Activated naive CD4-positive, alpha-beta T cell treated with anti-CD3 and anti-CD28 coated beads, Interleukin-2, amount 10 ng/mL, durations not matched to agents 7 days and 5 days (primary cell): ENCODE measurements at places on chromosomes 3 and 15.

DNA sequence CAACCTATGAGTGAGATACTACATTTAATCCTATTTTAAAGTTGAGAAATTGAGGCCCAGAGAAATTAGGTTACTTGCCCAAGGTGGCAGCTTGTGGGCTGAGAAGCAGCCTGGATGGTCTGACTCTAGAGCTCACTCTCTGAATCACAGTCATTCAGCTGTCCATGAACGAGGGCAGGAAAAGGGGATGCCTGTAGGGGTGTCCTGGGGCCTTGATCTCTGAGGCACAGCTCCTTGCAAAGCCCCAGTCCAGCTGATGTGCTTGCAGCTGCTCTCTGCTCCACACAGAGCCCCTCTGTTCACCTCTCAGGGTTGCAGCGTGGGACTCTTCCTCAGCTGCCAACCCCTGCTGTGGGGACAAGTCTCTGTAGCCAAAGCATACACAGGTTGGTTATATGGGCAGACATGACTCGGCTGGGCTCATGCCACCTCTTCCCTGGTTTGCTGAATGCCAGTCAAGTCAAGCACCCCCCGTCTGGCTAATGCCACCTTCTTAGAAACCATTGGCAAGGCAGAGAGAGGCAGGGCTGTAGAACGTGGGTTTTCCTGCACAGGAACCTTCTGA lies 56.8 kb downstream of the GASK1A start:
- H3K27ac ChIP-seq: no peak overlapping the region
- H3K36me3 ChIP-seq: no peaks in the 10 kb centered on the region
- DNase-seq: no peak
- H3K4me3 ChIP-seq: no peak overlapping the region

GRCh38 chr3:177146646-177147045 lies 50.6 kb downstream of the TBL1XR1 start:
- DNase-seq: no peak
- no peaks in the 10 kb centered on the region for H3K27me3 ChIP-seq
- no peak overlapping the region for H3K4me3 ChIP-seq
- peaks cover 67% of the 10 kb centered on the region for H3K4me1 ChIP-seq

DNA sequence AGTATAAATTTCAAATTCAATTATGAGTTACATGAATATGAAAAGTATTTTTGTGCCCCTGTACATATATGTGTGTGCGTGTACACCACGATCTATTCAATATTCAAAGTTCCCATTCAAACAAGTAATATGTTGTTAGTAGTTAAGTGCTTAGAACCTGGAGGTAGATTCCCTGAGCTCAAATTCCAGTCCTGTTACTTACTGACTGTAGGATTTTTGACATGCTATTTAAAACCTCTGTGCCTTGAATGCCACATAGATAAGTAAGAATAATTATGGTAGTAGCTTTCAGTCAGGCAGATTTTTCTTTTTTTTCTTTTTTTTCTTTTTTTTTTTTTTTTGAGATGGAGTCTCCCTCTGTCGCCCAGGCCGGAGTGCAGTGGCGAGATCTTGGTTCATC lies 53.3 kb upstream of the CMSS1 start:
- H3K27ac ChIP-seq: no peak overlapping the region
- peaks cover 6% of the 10 kb centered on the region for H3K27me3 ChIP-seq
- no peaks in the 10 kb centered on the region for H3K4me1 ChIP-seq
- DNase-seq: no peak

DNA sequence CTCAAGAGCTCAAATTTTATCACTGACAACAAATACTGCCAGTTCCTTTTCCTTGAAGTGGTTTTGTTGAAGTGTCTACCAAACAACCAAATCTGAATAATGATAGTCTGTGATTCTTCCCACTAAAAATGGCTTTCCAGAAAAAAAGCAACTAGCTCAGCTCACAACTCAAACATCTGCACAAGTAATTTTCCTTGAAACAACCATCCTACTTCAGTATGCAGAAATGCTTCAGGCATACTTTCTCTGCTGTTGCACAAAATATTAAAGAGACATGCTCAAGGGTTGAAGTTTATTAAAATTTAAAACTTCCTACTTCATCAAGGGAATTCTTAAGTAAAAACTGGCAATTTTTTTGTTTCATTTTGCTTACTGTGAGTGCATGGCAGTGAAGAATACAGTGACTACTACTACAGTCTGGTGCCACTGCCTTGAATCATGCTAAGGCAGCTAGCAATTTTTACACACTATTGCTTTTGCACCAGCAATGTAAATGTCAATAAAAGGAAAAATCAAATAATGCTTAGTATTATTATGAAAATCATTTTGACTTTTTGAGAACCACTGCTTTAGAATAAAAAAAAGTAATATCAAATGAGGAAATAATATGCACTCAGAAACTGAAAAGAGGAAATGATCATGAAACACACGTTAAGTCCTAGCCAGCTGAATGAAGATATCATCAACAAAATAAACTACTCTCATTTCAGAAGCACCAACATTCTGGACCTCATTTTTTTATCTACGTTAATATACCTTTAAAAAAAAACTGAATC lies 33.6 kb downstream of the VPS13C start:
- DNase-seq: no peak
- no peaks in the 10 kb centered on the region for H3K4me1 ChIP-seq
- no peak overlapping the region for H3K4me3 ChIP-seq

DNA sequence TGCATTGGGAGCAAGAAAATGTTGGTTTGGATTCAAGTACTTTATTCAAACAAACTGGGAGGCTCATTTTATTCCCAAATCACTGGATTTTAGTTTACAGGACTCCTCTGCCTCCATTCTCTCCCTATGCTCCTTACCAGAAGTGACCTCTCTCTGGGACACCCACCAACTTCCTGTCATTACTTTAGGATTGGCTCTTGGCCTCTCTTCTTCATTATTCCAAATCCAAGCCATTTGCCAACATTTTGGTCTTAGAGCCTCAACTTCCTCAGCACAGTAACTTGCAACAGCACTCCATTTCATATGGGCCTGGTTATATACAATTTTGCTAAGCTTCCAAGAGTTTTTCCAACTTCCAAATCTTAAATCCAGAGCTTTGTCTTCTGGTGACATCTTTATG lies 432.1 kb downstream of the NR2F2 start:
- no peak for DNase-seq
- H3K27ac ChIP-seq: no peak overlapping the region
- H3K27me3 ChIP-seq: no peaks in the 10 kb centered on the region

DNA sequence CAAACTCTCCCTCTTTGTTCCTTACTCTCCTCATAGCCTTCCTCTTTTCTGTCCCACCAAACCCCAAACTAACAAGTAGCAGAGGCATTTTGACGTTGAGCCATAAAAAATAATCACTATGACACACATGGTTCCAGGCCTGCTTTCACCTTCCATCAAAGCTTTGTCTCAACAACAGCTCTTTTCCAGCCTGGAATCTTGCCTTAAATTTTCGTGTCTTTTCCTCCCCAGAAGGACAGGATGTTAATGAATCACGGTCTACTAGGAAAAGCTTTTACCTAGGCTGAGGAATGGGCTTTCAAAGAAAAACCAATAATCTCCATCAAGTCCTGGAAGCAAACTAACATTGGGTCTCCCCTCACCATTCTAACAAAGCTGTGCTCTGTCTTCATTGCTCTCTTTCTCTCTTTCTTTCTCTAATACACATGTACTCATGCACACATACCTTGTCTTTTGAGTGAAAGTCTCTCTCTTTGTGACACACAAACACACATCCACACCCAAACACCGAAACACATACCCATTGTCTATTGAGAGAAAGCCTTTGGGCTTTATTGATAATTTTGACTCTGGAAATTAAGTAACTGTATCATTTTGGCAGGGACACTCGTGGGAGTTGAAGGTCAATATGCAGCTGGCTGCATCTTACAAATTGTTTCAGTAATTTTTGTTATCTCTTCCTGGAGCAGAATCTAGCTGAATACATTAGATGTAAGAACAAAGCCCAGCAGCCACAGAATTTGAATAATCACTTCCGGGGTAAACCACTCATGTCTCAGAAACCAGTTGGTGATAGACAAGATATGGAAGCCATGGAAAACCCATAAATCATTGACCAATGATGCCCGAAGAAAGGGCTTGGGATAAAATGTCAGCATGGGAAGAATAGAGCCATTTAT lies 107.4 kb upstream of the SLC4A7 start:
- peak; percentile 34 for DNase-seq
- H3K36me3 ChIP-seq: peaks cover 7% of the 10 kb centered on the region
- H3K27ac ChIP-seq: peak overlapping the region; percentile 75
- H3K4me1 ChIP-seq: peaks cover 33% of the 10 kb centered on the region
- no peak overlapping the region for H3K4me3 ChIP-seq

DNA sequence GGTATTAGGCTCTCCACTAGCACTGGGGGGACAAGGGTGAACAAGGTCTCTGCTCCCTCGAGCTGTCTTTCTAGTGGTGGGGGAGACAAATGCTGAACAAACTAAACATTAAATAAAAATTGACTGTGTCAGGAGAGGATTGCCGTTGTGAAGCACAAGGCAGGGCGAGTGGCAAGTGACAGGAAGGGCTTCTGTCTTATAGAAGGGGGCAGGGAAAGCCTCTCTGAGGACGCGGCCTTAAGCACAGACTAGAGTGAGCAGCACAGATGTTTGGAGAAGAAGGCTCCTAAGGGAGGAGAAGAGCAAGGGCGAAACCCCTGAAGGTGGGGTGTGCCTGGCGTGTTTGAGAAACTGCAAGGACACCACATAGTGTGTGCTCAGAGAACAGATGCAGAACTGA lies 50.9 kb upstream of the ATP2B2 start:
- H3K27me3 ChIP-seq: peaks cover 33% of the 10 kb centered on the region
- peaks cover 18% of the 10 kb centered on the region for H3K4me1 ChIP-seq
- DNase-seq: no peak
- H3K27ac ChIP-seq: no peak overlapping the region
- no peak overlapping the region for H3K4me3 ChIP-seq

GRCh38 chr15:79008659-79009058 lies 63.8 kb upstream of the CTSH start:
- no peak overlapping the region for H3K27ac ChIP-seq
- no peaks in the 10 kb centered on the region for H3K36me3 ChIP-seq
- peaks cover 14% of the 10 kb centered on the region for H3K4me1 ChIP-seq

DNA sequence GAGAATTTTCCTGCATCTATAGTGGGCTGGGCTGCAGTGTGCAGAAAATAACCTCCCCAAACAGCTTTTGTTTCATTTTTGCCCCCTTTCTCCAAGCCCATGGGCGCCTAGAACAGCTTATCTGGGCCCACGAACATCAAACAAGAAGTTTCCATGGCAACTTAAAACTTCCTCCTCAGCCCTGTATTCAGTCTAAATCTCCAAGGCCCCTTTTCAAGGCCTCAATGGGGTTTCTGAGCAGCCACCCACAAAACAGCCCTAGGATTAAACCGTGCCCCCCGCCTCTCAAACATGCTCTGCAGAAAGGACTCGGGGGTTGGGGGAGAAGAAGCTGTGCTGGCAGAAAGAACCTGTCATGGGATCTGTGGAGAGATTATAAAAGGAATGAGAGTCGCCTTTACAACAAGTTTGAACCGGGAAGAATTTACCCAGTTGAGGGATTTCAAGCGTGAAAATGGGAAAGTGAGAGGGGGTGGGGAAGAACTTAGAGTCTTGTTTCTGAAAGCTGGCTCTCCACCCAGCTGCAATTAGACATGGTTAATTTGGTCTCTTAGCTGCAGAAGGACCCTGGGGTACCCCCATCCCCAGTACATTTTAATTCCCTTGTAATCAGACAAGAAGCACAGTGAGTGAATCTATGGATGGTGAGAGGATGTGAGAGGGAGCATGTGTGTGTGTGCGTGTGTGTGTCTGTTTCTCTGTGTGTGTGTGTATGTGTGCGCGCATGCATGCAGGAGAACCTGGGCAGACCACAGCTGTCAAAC lies 4.3 kb upstream of the FAM107A start:
- H3K4me1 ChIP-seq: peaks cover 14% of the 10 kb centered on the region
- H3K36me3 ChIP-seq: no peaks in the 10 kb centered on the region
- no peak overlapping the region for H3K27ac ChIP-seq

DNA sequence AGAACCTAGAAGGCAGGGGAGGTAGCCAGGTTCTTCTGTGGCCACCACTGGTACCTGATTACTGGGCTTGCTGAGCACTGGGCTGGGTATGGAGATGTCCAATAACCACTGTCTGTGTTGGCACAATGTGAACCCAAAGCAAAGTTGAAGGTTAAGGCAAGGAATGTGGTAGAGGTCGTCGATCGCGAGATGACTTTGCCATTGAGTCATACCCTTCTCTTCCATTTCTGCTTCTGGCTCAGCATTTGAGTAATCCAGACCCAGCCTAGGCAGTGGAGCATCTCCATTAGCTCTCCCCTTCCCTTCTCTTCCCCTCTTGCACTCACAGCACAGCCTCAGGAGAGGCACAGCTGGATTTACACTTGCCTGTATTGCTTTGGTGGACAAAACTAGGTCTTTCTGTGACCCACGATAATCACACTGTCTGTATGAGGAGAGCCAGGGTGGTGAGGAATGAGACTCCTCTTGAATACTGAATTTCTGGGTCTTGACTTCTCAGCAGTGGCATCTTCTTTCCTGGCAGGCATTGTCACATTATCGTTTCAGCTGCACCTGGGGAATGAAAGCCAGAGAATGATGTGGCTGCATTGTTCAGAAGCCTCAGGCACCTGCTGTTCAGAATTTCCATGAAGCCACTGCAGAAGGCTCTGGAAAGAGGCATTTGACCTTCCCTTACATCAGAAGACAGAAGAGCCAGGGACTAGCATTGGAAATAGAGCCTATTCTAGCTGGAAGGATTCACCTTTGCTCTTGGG lies 272.6 kb downstream of the PDCD6IP start:
- no peak overlapping the region for H3K4me3 ChIP-seq
- H3K27me3 ChIP-seq: peaks cover 4% of the 10 kb centered on the region
- no peaks in the 10 kb centered on the region for H3K4me1 ChIP-seq
- no peak overlapping the region for H3K27ac ChIP-seq
- no peak for DNase-seq

DNA sequence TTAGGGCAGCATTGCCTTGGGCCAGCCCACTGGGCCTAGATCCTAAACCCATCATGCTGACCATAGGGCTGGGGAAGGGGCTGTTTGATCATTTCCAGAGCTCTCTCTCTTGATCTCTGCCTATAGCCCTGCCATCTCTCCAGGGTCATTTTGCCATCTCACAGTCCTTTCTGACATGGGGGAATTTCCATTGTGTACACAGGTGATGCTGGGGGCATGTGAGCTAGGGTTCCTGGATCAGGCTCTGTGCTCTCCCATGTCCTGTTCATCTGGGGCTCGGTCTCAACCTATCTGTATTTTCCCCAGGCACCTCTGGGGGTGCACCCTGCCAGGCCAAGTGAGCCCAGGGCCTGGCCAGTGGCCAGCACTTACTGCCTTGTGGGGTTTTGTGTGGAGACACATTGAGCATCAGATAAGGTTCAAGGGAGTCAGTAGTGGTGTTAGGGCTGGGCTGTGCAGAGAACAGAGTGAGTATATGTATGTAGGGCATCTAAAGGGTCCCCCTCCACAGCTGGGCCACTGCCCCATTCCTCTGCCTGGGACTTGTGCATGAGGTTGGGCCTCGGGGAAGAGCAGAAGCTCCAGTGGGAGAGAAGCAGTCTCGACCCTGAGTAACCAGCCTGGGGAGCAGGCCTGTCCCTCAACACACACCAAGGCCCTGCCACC lies 25.7 kb upstream of the APEH start:
- peaks cover 4% of the 10 kb centered on the region for H3K4me1 ChIP-seq
- H3K27ac ChIP-seq: no peak overlapping the region
- H3K4me3 ChIP-seq: no peak overlapping the region
- DNase-seq: no peak

GRCh38 chr3:184512621-184513020 lies 49.0 kb upstream of the EPHB3 start:
- H3K27ac ChIP-seq: no peak overlapping the region
- DNase-seq: no peak
- H3K4me3 ChIP-seq: peak overlapping the region; percentile 1
- peaks cover 71% of the 10 kb centered on the region for H3K27me3 ChIP-seq
- H3K36me3 ChIP-seq: no peaks in the 10 kb centered on the region
- peaks cover 16% of the 10 kb centered on the region for H3K4me1 ChIP-seq
